ENCODE measurements at places on chromosomes 12 and 14.

DNA sequence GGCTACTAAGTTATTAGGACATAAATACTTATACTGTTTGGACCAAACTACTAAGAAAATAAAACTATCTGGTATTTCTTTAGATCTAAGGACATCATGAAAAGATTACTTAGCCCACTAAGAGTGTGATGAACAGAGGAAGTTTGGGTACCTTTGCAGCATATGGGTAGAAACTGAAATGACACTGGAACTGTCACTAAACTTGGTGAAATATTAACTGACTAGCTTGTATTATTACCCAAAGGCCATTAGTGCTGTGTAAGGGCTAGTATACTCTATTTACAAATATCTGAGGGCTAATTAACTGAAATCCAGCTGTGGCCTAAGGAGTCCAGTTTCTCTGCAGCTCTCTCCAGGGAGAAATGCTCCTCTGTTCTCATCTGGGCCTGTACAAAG, 45.5 kb downstream of the PAWR start:
- DNase-seq: no peak

- DNase-seq: no peak
Observed at GRCh38 chr12:119398190-119398589, 63.7 kb downstream of the CCDC60 start.

DNA sequence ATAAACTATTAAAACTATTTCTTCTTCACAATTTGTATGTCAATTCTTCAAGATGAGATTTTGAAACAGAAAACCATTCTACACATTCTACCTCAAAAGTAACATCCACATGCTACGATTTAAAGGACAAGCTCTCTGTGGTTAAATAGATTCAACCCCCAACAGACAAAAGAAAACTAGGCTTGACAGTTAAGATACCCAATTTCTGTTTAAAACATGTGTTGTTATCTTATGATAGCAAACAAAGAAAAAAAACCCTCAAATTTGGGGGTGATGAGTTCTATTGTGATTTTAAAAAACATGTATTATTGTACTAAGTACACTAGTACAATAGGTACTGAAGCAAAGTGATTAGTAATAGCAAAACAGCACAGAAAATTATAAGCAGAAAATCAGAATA, 33.8 kb downstream of the ATF7 start:
- no peak for DNase-seq

GRCh38 chr14:103871596-103872480, 24.5 kb upstream of the PPP1R13B start:
- DNase-seq: no peak

GRCh38 chr14:92500491-92500941, 13.1 kb upstream of the RIN3 start:
- DNase-seq: no peak

- no peak for DNase-seq
Observed at GRCh38 chr12:46364777-46365580, 7.6 kb downstream of the SLC38A2 start.

GRCh38 chr12:15318841-15319240, 3.5 kb upstream of the PTPRO start:
- DNase-seq: no peak

- DNase-seq: no peak
Observed at GRCh38 chr12:52190860-52191729, 719 bp downstream of the KRT80 start.

DNA sequence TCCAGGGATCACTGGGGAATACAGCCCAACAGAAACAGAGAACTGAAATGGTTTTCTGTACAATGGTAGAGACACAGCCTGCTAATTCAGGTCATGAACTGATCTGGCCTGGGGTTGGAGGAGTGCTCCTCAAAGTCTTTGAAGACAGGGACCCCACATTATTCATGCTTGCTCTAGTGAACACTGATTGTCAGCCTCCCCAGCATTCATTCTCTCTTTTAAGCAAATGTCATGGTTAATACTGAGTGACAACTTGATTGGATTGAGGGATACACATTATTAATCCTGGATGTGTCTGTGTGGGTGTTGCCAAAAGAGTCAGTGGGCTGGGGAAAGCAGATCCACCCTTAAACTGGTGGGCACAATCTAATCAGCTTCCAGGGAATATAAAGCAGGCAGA, 288.4 kb upstream of the NOS1 start:
- DNase-seq: no peak

- DNase-seq: no peak
Observed at GRCh38 chr14:104600141-104600643, 4.4 kb downstream of the TMEM179 start.

- no peak for DNase-seq
Observed at GRCh38 chr12:85329913-85330312, 49.9 kb downstream of the ALX1 start.

GRCh38 chr14:71361336-71361735, 454.1 kb downstream of the PCNX1 start:
- no peak for DNase-seq

- DNase-seq: no peak
Observed at GRCh38 chr14:104708606-104709268, 15.3 kb upstream of the ADSS1 start.

- no peak for DNase-seq
Observed at GRCh38 chr14:69055999-69056788, 77.1 kb upstream of the ACTN1 start.

- no peak for DNase-seq
Observed at GRCh38 chr14:35534208-35534872, 376 bp downstream of the INSM2 start.

DNA sequence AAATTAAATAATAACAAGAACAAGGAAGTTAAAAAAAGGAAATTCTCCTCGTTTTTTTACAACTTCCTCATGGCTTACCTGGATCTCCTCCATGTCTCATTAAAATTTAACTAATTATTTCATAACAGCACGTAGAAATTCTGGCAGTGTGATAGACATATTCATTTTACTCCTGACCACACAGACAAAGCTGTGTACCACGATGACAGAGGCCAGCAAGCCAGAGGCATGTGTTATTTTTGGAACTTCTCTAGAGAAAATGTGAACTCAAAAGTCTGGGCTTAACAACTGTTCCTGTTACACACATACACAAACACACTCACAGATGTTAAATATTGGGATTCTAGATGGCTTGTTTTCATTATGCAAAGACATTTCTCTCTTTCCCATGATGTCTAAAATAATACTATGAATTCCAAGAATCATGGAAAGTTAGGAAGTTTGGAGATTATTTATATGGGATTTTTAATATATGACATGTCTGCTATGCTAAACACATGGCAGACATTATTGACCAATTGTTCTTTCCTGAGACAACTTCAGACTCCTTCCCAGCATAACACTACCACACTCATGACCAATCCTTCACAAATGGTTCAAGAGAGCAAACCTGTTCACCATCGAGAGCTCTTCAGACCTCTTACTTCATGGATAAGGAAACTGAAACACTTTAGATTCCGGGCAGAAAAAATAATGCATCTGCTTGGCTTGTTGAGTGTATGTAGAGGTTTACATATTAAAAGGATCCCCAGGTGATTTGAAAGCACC, 158.7 kb downstream of the DACT1 start:
- DNase-seq: no peak

DNA sequence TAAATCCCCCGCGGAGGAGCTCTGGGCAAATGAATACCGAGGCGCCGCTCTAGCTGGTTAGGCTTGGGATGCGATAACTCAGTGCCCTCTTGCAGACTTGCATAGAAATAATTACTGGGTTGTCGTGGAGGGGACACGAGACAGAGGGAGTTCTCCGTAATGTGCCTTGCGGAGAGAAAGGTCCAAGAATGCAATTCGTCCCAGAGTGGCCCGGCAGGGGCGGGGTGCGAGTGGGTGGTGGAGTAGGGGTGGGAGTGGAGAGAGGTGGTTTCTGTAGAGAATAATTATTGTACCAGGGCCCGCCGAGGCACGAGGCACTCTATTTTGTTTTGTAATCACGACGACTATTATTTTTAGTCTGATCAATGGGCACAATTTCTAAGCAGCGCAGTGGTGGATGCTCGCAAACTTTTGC, 2.5 kb upstream of the TBX5 start:
- no peak for DNase-seq

DNA sequence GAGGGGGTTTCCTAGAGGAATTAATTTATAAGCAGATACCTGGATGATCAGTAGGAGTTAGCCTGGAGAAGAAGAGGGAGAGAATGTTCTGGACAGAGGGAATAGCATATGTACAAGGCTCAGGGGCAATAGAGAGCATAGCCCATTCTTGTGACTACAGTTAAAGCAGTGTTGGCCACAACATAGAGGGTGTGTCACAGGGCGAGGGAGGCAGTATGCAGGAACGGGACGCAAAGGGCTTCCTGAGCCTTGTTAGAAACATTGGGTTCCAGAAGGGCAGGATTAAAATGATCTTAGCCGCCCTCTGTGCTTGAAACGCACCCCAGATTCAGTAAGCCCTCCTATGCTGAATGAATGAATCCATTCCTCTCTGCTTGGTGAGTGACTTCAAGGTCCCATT, 142.2 kb upstream of the PWP1 start:
- DNase-seq: no peak

GRCh38 chr14:99036611-99037293, 235.2 kb downstream of the BCL11B start:
- no peak for DNase-seq

DNA sequence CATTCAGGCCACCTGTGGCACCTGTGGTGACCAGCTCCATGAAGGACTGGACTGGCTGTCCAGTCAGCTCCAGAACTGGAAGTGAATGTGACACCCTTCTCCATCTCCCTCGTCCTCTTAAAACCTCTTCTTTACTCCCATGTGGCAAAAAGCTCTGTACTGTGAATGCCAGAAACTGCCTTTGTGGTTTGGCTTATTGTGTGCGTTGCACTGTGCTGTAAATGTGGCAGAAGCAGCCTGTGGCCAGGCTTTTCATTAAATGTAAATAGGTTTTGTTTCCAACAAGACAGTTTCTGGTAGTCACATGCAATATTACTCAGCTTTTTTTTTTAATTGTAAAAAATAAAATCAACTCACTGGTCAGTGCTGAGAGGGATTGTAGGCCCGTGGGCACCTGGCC, 453.7 kb downstream of the ATP23 start:
- no peak for DNase-seq

DNA sequence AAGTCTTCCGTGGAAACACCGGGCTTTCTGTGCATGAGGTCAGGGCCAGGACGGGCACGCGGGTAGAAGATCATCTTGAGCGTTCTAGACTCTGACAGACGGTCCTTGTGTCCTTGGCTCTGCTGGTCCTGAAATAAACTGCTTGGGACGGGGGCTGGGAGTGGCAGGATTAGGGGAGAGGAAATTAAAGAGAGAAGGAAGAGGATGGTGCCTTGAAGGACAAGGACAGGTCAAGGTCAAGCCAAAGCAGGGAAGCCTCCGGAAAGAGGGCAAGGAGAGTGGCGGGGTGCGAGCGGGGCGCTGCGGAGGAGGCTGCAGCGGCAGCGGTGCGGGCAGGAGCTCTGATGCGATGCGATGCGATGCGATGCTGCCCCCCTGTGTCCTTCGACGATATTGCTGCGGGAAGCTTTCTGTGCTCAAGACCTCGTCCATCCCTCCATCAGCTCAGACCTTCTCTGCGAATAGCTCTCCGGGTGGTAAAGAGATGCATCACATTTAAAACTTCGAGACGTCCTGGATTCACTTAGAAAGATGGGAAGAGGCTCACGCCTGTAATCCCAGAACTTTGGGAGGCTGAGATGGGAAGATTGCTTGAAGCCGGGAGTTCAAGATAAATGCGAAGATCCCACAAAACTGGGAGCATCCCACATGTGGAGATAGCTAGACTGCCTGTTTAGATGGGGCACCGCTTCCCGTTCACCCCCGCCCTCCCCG, 110.1 kb upstream of the TMEM132D start:
- DNase-seq: no peak

GRCh38 chr12:14086838-14087237, 105.4 kb upstream of the GRIN2B start:
- DNase-seq: no peak

- no peak for DNase-seq
Observed at GRCh38 chr12:109289551-109289950, 19.5 kb downstream of the FOXN4 start.

- DNase-seq: no peak
Observed at GRCh38 chr12:122992386-122992785, 11.9 kb downstream of the ARL6IP4 start.

GRCh38 chr12:90979951-90980350, 24.8 kb downstream of the EPYC start:
- no peak for DNase-seq

DNA sequence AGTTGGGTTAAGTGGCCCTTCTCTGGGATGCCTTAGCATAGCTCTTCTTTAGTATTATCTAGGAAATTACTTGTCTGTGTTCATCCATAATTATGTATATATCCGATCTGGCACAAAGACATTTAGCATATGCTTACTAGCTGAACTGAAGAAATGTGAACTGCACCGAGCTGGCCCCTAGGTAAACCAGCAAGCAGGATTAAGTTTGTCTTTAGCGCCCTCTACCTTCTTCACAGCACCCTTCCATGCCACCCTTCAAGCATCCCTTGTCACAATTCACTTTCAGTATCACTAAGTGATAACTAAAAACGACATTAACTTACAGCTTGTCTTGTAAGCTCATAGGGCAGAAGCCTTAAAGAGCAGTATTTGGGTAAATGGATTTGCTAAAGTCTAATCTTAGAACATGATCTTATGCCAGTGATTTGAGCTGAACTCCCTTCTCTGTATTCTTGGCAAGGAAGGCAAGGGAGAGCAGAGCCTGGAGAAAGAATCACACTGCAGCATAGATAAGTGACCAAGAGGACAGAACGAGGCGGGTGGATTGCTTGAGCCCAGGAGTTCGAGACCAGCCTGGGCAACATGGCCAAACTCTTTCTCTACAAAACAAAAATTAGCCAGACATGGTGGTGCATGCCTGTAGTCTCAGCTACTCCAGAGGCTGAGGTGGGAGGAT, 2.6 kb upstream of the HAL start:
- no peak for DNase-seq

DNA sequence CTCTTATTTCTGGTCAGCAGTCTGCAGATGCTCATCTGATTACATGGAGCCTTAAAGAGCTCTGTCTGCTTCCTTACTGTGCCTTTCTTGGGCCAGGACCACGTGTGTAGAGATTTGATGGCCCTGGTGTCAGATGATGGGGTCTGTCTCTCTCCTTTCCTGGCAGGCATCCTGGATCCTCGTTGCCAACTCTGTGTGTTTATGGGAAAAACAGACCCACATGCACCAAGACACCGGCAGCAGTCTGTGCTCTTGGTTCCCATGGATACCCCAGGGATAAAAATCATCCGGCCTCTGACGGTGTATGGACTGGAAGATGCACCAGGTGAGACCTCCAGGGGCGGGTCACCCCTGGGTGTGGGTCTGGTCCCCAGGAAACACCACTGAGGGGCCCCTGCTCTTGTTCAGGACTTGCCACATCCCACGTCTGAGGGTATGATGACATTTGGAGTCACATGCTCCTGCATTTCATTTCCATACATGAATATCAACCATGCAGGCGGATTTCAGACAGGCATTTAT, 18.5 kb upstream of the ALDH2 start:
- no peak for DNase-seq
